HuH-7 (cell line): ENCODE measurements at places on chromosomes 7 and 10.

DNA sequence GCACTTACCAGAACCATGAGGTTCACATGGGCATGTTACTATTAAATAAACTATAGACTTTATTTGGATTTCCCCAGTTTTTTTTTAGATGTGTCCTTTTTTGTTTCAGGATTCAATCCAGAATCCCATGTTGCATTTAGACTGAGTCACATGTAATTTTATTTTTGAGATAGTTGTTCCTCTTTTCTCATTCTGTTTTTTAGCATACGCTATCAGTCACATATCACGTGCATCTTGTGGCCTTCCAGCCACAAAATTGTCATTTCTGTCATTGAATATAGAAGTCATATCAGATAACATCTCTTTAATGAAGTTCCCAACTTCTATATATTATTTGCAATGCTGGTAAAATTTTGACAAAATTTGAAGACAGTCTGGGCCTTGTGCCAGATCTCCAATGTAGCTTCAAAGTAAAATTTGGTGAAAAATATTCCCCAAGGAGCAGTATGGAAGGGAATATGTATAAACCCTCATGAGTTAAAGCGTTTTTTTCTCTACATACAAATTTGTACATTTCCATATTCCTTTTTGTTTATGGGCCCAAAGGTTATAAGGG is 132.3 kb upstream of the MKI67 start:
- DNase-seq = no peak

- DNase-seq = no peak
Measured at GRCh38 chr7:4733936-4734528, 41.4 kb upstream of the AP5Z1 start.

GRCh38 chr10:60823324-60823723 is 45.0 kb downstream of the CDK1 start:
- no peak for DNase-seq

- DNase-seq = no peak
Measured at GRCh38 chr7:110854651-110855050, 236.3 kb upstream of the LRRN3 start.

DNA sequence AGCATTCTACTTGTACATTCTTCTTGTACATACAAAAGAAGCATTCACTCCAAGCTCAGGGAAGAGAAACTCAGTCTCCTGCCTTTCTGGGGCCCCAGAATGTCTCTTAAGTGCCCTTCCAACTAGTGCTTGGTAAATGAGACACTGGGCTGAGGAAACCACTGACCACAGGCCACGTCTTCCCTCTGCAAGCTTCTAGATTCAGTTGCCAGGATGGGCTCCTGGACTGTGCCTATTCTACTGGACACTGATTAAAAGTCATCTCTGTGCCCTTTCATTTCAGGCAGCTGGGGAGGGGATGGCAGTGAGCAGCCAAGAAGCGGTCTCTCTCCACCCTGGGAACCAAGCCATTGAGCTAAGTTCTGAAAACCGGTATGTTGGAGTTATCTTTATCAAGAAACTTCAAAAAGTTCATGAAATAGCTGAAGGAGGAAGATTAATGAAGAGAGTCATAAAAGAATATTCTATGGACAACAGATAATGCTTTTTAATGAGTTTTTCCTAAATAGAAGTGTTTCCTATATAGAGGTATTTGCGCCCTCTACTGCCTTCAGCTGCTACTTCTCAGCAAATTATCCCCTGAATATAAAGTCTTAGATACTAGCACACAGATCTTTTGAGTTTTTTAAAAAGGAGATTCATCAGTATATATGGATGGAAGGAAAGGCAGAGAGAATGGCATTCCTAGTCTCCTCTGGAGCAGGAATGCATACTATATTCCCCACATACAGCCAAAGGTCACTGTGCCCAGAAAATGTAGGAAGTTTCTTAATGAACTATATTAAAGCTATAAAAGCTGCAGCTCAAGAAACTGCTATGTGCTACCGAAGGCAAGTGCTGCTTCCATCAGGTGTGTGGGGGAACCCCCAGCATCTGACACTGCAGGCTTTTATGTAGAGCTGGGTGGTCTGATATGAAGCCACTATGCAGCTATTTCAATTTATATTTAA is 8.4 kb upstream of the IFIT1B start:
- no peak for DNase-seq

- no peak for DNase-seq
Measured at GRCh38 chr7:135597926-135598305, 40.2 kb downstream of the NUP205 start.

DNA sequence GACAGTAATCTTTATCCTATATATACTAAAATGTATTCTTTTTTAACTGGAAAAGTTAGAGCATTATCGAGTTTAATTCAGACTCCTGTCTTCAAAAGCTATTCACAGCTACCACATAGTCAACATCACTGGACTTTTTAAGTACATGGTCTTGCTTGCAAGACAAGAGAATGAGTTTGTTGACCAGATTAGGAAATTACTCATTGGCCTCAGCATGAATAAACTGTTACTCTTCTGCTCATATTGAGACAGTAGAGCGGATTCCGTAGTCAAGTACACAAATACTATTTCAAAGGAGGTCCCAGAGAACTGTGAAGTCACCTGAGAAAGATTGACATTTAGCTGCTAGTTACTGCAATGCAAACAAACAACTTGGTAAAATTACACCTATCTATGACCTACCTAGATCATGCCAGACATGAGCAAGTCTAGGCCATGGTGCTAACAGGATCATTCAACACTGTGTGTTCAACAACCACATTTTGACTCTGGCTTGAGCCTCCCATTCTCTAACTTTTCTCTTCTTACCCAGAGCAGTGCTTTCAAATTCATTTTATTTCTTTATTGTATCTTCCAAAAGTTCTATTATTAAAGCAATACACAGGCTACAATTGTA is 280.9 kb downstream of the NEBL start:
- DNase-seq = no peak

DNA sequence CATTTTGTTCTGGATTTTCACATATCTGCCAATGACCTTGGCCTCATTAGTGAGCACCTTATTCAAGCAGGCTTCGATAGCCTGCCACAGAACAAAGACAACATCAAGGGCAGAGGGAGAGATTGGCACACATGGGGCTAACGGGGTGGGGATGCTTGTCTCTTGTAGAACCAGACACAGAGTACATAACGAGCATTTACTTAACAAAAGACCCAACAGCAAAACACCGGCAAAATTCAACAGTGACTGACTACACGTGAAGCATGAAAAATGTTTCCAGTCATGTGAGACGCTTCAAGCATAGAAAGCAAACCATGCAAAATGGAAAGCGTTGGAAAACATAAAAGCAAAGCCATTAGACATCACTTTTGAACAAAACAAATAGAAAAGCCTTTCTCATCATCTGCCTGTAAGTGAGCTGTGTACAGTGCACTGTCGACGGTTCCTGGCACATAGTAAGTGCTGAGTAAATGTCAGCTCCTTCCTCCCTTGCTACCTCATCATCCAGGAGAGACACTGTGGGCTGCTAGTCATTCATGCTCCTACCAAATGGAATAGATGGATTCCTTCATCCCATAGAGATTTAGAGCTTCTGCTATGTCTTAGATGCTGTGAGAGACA is 134.4 kb upstream of the AGK start:
- DNase-seq = no peak

DNA sequence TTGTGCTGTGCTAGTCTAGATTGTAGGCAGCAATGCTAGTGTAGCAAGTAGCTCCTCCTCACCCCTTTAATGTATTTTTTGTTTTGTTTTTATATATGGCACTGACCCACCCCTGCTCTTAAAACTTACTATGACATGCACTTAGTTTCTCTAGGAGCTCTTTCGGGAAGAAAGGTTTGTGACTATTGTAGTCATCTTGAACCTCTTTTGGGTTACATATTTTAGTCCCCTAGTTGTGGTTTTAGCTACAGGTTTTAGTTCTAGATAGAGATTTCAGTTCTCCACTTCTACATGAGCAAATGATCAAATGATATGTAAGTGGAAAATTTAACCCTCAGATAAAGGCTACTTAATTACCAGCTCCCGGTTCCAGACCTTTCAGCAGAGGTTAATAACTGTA is 14.9 kb downstream of the MINPP1 start:
- no peak for DNase-seq

DNA sequence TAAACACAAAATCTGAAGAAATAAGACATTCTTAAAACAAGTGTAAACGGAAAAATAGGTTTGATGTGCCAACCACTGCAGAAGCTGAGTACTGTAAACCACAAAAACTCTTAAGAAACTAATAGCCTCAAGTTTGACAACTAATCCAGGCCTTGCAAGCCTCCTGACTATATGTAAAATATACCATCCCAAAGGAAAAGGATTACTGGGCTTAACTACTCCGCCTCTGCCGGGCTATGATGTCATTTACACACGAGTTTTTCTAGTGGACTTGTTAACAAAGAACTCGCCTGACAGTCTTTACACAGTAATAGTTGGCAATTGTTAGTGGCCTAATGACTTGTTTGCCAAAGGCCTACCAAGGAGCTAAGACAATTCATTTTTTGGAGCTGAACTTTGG is 2.1 kb downstream of the KIF5B start:
- no peak for DNase-seq

GRCh38 chr7:68425377-68425776 is 1172.9 kb upstream of the AUTS2 start:
- DNase-seq = no peak

GRCh38 chr10:62005281-62005680 is 103.8 kb downstream of the ARID5B start:
- no peak for DNase-seq

- no peak for DNase-seq
Measured at GRCh38 chr10:79335094-79335469, 12.2 kb upstream of the PPIF start.
